ENCODE measurements at places on chromosomes 1 and 21.

GRCh38 chr1:194366705-194367104 lies 1180.3 kb upstream of the B3GALT2 start:
- no peak for DNase-seq

- DNase-seq = no peak
Observed at GRCh38 chr21:14064296-14064645, 146.5 kb downstream of the LIPI start.

DNA sequence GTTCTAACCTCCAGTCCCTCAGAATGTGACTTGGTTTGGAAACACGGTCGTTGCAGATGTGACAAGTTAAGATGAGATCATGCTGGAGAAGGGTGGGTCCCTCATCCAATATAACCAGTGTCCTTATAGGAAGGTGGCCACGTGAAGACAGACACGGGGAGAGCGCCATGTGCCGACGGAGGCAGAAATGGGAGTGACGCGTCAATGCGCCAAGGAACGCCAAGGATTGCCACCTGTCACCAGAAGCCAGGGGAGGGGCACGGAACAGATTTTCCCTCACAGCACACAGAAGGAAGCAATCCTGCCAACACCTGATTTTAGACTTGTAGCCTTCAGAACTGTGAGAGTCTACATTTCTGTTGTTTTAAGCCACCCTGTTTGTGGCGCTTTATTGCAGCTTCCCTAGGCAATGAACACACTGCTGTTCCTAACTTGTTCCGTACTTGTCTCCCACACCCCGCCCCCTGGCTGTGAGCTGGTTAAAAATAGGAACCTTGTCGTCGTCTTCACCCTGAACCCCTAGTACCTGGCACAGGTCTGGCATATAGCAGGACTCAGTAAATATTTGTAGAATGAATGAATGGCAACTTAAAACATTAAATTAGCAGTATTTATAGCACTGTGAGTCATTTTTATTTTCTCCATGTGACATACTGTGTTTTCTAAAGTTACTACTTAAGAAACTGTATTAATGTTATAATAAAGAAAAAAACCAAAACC lies 14.2 kb downstream of the RIMS3 start:
- no peak for DNase-seq

- DNase-seq = peak; percentile 74
Observed at GRCh38 chr21:31559368-31560119, 99.9 kb upstream of the SOD1 start.

GRCh38 chr1:194358208-194358581 lies 1171.8 kb upstream of the B3GALT2 start:
- no peak for DNase-seq

DNA sequence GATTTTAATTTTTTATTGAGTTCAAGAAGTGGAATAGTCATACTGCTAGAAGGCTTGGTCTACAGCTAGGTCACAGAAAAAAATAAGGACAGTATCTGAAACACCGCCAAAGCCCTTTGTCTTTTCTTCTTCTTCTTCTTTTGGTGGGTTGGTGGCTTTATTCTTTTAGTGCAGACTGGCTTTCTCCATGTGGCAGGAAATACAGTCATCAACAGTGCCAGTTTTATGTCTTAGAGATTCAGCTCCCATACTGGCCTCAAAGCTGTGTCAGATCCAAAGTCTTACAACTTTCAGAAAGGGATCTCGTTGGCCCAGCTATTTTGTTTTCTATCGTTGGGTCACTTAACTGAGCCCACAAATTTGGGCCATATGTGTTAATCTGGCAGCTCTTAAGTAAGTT lies 58.2 kb downstream of the FNBP1L start:
- DNase-seq = no peak

DNA sequence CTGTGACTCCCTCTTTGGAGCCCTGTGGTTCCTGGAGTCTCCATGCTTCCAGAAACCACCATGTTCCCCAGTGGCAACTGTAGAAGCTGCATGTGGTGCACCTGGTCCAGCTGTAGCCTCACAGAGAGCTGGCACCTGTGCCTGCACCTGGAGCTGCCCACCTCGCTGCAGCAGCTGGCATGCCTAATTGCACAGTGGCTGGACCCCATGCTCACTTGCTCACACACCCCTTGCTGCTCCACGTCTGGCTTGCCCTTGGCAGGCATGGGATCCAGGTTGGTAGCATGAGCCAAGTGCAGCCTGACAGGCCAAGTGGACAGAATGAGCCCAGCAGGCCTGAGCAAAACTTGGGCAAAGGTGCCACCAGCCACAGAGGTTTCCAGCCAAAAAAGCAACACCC lies 680.1 kb downstream of the MATN1 start:
- DNase-seq = no peak

DNA sequence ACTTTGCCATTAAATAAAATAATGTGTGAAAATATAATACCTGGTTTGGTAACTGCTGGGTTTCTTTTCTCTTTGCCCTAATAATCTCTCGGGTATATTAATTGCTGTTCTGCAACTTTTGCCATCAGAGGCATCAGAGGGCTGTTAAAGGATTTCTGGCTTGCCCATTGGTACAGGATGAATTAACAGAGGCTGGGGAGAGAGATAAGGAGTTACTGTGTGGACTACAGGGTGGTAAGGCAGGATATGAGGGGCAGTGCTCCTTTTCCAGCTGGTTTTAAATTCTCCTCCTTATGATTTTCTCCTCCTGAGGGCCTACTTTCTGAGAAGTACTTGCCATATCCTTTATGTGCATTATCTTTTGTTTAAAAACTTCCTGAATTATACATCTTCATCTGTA lies 48.3 kb downstream of the FGGY start:
- DNase-seq = no peak

DNA sequence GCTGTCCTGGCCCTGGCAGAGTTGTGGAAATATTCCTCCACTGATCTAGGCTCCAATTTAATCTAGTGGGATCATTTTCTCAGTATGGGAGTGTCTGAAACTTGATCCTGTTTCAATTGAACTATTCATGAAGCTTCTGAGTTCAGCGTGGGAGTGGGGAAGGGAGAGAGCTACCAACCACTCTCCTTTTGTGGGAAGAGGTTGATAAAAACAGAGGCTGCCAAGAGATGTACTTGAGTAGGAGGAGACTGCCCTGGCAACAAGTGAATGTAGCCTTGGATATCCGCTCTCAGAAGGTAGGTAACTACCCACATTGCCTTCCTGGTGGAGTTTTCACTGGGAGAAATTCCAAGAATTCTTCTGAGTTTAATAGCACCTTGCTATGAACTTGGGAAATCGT lies at the start of gene CTXND2:
Gene CTXND2, plus strand, starts transcription at position 119 of the 400 bp plus-strand sequence. CDS start 25,179 bp downstream, outside the sequence.
- DNase-seq = no peak

DNA sequence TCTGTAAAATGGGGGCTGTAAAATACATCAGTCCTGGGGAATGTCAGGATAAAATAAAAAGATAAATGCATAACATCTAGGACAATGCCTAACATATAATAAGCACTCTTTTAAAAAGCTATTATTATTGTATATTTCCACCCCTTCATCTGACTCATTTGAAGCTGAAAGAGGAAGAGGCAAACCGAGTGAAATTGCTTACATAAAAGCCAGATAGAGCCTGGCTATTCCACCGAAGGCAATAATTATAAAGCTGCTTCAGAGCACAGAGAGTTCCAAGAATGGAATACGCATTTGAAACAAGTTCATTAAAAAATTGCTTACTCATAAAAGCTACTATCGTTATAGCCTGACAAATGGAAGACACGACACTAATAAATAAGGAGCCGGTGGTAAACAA lies 186.1 kb upstream of the CAMK1G start:
- DNase-seq = no peak

DNA sequence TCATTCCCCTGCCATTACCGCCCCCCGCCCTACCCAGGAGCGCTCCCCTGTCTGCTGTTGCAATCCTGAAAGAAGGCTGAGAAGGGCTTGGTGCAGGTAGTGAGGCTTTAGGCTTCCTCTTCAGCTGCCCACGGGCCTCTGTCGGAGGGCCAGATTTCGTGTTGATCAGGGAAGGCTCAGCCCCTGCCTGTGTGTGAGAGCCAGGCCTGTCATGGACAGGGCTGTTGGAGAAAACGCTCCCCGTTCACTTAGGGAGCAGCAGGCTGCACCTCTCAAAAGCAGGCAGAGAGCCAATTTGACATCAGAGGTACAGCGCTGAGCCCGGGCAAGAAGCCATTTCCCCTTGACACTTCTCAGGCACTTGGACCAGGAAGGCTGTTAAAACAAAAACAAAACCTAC lies 19.0 kb downstream of the TEX35 start:
- no peak for DNase-seq

Measured in activated CD4-positive, CD25-positive, alpha-beta regulatory T cell treated with anti-CD3 and anti-CD28 coated beads, Interleukin-2, amount 50 U/mL, for 16 hours (primary cell).